ENCODE measurements at places on chromosomes 1 and 21.

GRCh38 chr1:101975371-101975770 is 21.4 kb downstream of the OLFM3 start:
- no peak for DNase-seq

GRCh38 chr1:186819563-186819962 is 9.2 kb upstream of the PLA2G4A start:
- no peak for DNase-seq

DNA sequence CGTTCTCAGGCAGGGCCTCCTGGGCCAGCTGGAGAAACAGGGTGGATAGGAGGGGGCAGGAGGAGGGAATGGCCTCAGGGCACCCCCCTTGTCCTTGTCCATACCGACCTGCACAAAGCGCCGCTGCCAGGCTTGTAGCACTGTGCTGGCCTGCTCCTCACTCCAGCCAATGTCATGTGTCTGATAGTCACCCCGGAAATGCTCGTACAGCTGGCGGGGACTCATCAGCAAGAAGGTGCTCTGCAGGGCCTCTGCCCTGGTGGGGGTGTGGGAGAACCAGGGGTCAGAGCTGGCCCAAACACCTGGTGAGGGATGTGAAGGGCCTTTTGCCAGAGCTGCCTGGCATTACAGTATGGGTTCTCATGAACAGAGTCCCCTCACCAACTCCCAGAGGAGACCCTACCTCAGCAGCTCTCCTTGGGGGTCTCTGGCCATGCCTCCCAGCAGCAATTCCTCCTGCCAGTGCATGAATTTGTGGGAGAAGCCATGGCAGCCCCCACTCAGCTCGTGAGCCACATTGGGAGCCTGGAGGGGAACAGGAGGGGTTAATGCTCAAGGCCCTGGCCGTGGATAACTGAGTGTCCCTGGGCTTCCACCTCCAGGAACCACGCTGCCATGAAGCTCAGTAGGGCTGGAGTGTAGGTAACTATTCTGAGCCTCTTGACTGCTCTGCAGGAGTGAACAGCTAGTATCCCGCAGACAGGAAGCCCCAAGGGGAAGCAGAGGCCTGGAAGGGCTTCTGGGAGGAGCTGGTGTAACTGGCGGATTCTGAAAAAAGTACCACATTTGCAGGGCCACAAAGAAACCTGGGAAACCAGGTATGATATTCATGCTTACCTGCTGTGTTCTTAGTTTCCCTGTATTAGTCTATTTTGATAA is 13.3 kb downstream of the PTCH2 start:
- no peak for DNase-seq

DNA sequence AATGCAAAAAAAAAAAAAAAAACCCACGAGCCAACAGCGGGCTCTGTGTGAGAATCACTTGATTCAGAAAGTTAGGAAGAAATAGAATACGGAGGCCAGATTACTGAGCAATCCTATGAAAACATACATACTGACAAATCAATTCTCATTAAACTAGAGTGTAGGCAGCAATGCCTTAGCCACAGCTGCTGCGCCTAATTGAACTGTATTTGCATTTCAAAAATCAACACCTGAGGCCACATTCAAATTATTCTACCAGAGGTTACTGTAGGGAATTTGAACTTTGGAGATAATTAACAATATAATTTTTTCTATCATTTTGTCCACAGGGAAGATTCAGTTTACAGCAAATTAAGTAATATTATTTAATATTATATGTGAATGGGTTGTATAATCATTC is 138.4 kb upstream of the PLD5 start:
- no peak for DNase-seq

DNA sequence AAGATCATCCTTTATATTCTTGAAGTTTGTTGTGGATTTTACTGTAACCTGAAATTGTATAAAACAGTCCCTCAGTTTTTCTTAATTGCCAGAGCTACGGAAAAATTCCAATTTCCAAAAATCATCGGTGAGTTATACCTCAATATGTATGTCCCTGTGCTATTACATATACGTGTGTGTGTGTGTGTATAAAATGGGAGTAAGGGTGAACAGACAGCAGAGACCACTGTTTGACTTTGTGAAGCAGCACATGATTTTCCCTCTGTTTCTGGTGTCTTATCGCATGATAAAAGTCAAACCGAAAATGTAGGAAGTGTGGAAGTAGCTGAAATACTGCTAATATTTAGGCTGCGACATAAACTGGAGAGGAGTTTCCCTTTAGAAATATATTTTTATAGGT is 1.2 kb downstream of the OR2T1 start:
- no peak for DNase-seq

DNA sequence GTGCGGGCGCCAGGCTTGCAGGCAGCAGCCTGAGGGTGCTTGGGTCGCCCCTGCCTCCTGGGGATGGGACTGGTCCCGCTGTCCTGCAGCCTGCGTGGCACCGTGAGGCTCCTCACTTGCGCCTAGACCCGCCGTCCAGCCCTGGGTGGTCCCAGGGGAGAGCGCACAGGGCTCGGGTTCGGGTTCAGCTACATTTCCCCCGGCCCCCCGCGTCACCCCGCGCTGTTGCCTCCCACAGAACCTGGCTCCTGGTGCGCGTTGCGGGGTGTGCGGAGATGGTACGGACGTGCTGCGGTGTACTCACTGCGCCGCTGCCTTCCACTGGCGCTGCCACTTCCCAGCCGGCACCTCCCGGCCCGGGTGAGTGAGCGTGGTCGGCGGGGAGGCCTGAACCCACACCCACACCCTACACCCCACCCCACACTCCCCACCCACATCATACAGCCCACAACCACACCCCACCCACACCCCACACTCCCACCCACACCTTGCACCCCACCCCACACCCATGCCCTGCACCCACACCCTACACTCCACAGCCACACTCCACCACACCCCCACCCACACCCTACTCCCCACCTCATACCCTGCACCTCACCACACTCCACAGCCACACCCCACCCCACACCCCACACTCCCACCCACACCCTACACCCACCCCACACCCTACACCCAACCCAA is 6.2 kb upstream of the PFKL start:
- no peak for DNase-seq

DNA sequence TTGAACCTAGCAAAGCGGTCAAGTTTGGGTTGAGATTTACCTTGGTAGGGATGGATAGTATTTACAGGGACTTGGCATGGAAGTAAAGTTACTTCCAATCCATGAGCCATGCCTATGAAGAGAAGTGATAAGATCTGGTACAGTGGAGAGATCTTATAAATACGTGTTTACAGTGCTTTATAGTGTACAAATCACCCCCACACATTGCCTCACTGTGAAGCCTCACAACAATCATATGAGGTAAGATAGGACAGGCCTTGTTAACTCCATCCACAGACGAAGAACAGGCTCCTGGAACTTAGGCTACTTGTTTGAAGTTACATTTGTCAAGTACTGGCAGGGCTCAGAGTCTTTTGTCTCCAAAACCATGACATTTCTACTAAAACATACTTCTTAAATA is 159.8 kb downstream of the PLPPR4 start:
- DNase-seq: no peak
